ENCODE measurements at places on chromosomes 1 and 21.

GRCh38 chr1:185972096-185972850 lies 238.1 kb downstream of the HMCN1 start:
- DNase-seq, result no peak

DNA sequence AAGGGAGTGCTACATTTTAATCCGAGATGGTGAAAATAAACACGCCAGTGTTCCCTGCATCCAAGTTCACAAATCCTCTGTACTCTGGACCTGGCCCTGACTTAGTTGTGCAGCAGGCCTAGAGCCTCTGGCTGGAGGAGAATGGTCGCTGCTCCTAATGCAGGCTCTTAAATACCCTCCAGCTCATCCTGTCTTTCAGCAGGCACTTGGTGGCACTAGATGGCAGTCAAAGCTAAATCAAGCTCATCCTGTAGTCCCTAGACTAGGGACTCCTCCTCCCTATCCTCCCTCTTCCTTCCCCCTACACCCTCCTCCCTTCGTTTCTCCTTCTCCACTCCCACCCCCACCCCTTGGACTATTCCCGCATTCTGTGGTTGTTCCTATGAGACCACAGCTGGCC lies 41.6 kb upstream of the MTR start:
- DNase-seq, result no peak

- DNase-seq, result no peak
These were observed 1.9 kb downstream of the SH2D2A start for GRCh38 chr1:156814571-156815260.

DNA sequence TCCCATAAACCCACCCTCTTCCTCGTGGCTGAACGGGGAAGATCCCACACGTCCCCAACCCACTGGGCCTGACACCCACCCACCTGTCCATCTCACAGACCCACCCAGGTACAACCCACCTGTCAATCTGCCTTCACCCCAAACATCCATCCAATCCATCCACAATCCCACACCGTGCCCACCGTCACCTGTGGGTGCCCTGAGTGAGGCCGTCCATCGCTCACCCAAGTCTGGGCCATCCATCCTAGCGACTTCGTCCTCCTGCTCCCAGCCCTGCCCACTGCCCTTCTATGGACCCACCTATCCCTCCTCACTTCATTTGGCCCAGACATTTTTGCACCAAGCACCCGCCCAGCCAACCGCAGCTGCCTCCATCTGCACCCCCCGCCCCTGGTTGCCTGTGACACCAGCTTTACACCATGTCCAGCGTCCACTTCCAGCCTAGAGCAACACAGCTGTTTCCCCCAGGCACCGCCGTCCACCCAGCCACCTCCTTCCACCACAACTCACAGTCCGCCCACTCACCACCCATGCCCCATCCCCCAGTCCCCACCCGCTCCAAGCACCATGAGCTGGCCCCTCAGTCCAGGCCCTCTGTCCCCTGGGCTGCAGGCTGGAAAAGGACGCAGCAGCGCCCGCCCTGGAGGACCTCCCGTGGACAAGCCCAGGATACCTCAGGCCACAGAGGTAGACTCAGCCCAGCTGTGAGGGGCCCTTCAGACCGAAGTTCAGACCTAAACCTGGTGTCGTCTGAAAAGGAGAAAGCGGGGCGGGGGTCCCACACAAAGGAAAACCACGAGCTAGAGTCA lies 7.7 kb downstream of the TTLL10 start:
- DNase-seq, result no peak

GRCh38 chr1:58480191-58480590 lies 66.3 kb downstream of the OMA1 start:
- no peak for DNase-seq

GRCh38 chr1:237282208-237282783 lies 240.3 kb downstream of the RYR2 start:
- no peak for DNase-seq

GRCh38 chr1:175841738-175842187 lies 98.4 kb upstream of the TNR start:
- no peak for DNase-seq

GRCh38 chr1:85605484-85606413 lies 25.2 kb downstream of the CCN1 start:
- no peak for DNase-seq

DNA sequence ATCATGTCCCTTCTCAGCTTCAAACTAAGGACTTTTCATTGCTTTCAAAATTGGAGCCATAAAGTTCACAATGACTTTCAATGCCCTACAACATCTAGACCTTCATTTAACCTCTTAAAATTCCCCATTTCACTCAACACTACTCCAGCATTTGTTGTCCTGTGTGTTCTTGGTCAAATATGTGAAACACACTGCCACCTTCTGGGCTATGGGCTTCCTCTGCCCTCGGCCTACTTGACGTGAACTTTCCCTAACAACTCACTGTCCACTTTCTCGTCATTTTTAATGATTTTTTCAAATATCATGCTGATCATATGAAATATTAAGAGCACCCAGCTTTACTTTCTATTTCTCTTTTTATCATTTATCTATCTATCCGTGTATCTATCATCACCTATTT lies 2018.4 kb downstream of the NCAM2 start:
- DNase-seq, result no peak

- DNase-seq, result no peak
These were observed 69.1 kb downstream of the TGFB2 start for GRCh38 chr1:218414060-218414728.

- no peak for DNase-seq
These were observed 71.5 kb upstream of the TNR start for GRCh38 chr1:175814885-175815284.

- DNase-seq, result no peak
These were observed 409.3 kb downstream of the PTPRU start for GRCh38 chr1:29645586-29645985.

GRCh38 chr1:27891196-27891889 lies 19.0 kb downstream of the THEMIS2 start:
- no peak for DNase-seq

DNA sequence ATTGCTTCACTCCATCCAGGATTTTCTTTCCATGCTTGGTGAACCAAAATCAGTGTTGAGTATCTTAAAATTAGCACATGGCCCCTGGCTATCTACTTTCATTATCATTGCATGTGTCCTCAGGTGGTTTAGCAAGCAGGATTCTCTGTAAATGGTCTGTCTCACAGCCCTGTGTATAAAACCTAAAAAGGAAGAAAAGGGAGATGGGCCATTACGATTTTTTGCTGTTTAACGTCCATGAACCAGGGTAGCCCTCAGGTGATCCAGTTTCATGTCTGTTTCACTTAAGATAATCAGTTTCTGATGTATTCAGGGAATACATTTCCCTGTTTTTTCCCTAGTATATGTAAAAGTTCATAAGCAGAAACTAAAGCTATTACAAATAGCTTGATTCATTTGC lies 238.2 kb downstream of the NFIA start:
- DNase-seq, result no peak

- no peak for DNase-seq
These were observed 36.8 kb upstream of the SCAF4 start for GRCh38 chr21:31768710-31769109.

- no peak for DNase-seq
These were observed 14.6 kb upstream of the TMEM61 start for GRCh38 chr1:54965624-54966340.

GRCh38 chr1:14254251-14254650 lies 344.2 kb upstream of the KAZN start:
- DNase-seq, result no peak

DNA sequence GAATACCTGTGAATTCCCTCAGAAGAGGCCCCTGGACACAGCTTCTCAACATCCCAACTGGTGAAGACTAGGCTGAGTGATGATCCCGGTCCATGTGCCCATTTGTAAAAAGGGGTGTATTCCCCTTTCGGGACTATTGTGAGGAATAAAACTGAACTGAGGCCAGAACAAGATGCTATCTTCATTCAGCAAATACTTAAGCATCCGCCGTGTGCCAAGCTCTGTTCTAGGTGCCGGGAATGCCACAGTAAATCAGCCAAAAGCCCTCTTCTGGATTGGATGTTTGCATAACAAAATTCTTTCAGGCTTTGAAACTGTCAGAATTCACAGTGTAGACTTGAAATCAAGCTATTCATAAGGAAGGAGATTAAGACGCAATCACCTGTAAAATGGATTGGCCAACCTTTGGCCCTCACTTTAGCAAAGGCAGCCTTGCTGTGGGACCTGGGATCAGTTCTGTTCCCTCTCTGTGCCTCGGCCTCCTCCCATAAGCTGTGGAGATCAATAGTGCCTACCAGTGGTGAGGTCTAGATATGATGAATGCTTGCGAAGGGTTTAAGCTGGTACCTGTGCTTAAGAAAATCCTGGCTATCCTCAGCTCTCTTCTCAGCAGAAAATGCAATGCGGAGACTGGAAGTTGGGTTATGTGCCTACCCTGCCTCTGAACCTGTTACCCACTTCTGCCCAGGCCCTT lies 1.8 kb downstream of the ALPL start:
- DNase-seq, result no peak

DNA sequence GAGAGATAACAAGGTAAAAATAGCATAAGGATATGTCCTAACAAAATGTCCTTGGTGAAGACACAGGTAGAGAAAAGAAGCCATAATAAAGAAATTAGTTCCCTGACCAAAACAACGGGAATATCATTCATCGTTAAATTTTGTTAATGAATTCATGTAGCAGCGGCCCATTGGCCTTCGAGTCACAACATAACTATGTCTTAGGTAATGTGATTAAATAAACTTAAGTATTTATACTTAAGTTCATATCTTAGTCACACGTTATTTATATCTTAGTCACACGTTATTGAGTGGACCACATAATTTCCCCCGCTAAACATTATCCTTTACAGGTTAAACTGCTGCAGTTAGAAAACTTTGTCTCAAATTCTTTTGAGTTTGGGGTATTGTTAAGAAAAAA lies 1.2 kb downstream of the NEXN start:
- no peak for DNase-seq

- no peak for DNase-seq
These were observed 14.4 kb downstream of the CNN3 start for GRCh38 chr1:94912263-94913184.

DNA sequence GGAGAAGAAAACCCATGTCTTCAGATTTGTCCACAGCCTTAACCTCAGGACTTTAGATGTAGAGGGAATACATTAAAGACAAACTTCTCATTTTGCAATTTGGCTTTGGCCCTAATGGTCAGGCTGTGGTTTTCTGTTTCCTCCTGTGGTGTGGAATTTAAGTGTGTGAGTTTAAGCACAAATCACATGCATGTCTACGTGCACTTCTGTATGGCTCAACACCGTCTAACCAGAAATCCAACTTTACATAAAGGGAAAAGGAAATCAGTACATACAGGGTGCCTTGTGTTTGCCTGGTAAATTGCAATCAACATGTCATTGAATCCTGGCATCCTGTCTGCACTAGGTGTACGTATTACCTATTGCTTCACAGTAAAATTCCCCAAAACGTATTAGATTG lies 1.2 kb upstream of the ZNF124 start:
- DNase-seq, result no peak

DNA sequence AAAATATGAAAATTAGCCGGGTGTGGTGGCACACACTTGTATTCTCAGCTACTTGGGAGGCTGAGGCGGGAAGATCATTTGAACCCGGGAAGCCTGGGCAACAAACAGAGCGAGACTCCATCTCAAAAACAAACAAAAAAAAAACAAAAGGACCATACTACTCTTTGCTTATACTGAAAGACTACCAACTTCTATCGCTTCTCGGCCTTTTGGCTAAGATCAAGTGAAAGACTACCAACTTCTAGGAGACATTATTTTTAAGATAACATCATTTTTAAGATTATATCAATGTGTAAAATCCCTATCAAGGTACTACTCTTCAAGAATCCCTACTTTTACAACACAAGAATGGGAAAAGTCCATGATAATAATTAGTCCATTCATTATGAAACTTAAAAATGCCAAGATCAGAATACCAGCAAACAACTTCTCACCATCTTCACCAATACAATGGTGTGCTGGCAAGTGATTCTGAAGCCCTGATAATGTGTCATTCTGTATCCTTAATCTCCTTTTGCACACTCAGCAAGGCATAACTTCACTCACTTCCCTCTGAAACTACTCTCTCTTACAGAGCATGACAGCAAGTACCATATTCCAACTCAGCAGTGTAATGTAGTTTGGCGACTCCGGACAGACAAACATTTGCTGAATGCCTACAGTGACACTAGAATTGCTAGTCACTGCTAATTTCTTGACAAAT lies 1.7 kb downstream of the PTP4A2 start:
- peak; percentile 54 for DNase-seq

- DNase-seq, result no peak
These were observed 39.2 kb downstream of the CAMK2N1 start for GRCh38 chr1:20446796-20447195.

- no peak for DNase-seq
These were observed 6.3 kb upstream of the IL20 start for GRCh38 chr1:206859082-206859521.

DNA sequence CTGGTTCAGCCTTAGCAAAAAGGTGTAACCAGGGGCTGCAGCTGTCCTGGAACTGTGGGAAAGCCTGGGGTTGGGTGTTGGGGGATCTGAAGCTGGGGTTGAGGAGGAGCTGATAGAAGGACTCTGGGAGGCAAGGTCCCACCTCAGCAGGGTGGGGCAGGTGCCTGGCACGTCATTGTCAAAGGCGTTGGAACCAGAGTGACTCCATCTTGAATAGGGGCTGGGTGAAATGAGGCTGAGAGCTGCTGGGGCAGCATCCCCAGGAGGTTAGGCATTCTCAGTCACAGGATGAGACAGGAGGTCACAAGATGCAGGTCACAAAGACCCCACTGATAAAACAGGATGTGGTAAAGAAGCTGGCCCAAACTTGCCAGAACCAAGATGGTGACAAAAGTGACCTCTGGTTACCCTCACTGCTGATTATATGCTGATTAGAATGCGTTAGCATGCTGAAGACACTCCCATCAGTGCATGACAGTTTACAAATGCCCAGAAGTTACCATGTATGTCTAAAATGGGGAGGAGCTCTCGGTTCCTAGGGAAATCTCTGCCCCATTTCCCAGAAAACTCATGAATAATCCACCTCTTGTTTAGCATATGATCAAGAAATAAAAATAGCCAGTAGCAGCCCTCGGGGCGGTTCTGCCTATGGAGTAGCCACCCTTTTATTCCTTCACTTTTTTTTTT lies 85.4 kb downstream of the IER5 start:
- no peak for DNase-seq

DNA sequence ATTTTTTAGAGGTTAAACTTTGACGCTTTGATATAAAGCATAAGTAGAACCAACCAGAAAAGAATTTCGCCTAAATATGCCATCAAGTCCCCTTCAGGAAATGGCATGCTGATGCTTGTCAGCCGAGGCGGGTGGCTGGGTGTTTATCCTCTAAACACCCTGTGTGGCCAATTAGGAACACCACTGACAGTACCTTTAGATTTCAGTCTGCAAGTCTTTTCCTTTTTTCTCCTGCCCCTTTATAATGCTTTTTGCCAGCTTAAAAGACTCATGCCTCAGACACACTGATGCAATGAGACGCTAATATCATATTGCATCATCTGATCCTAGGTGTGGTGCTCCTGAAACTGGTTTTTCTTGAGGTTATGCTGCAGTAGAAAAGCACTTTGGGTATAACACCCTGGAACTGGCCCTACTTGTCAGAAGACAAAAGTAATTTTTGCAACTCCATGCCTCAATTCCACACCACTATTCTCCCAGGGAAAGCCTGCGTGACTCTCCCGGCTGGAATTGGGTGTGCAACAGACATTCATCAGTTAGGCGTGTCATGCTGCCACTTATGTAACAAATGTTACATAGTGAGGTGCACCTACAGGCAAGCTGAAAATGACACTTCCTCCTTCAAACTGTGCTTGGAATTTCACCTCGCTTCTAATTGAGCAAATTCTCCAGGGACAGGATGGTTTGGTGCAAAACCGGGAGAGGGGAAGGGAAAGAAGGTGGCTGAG lies 2.0 kb upstream of the RCC2 start:
- peak; percentile 64 for DNase-seq
